ENCODE measurements at places on chromosomes 2 and 18.

- no peak for DNase-seq
Observed at GRCh38 chr2:166042768-166043390, 84.9 kb downstream of the SCN1A start.

GRCh38 chr2:233209117-233209532, 42.3 kb upstream of the ATG16L1 start:
- DNase-seq = no peak

DNA sequence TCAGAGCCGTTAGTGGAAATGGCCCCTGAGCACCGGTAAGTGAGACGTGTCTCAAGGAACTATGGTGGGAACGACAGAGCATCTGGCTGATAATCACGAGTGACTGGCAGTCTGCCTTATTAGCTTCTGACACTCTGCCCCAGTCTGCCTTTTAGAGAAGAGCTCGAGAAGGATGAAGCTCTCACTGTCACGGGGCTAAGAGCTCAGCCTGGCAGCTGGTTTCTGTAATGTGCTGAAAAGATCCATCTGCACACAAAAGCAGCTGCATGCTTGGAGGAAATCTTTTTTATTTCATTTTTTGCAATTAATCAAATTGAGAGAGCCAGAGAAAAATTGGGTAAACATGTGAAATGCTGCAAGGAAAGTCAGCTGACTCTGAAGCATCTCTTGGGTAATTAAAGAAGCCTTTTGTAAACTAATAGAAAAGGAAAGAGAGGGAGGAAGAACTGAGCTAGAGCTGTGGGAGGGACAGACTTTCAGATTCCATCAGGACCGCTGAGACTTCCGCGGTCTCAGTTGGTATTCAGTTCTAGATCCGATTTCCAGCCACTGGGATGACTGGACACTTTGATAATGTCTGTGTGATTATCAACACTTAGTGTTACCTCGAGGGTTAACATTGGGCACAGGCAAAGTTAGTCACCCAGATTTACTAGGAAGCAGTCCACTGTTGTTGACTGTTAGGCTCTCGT, 24.4 kb downstream of the MBP start:
- DNase-seq = no peak

DNA sequence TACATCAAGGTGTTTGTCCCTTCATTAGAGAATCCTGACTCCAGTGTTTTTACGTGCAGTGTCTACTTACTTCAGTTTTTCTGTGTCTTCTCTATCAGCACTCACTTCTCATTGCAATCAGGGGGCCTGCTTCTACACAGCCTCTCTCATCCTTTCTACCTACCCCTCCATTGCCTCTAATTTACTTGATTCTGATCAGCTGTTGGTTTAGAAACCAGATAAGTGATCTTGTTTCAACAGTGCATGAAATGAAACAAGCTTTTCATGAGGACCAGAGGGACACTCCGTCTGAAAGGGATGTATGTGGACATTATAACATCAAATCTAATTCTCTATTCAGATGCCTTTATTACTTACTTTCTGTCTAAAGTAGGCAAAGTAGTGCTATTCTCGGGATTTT, 136.9 kb downstream of the PRKCE start:
- DNase-seq = no peak

GRCh38 chr2:113910967-113911678, 21.2 kb downstream of the ACTR3 start:
- DNase-seq = no peak

GRCh38 chr2:124310671-124311070, 285.6 kb downstream of the CNTNAP5 start:
- DNase-seq = no peak

DNA sequence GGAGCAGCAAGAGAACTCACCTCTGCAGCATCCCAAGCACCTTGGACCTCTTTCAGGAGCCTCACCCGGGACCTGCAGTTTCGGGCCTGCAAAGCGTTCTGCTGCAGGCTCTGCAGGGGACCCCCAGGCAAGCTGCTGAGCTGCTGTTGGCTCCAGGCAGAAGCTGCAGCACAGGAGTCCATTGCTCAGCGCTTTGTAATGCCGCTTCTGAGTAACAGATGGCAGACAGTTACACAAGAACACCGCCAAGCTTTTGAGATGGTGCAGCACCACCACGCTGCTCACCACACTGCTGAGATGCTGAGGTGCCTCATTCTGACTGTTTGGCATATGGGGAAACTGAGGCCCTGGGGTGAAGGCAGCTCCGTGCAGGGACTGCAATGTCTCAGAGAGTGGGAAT, 1.9 kb upstream of the GALNT14 start:
- DNase-seq = no peak

DNA sequence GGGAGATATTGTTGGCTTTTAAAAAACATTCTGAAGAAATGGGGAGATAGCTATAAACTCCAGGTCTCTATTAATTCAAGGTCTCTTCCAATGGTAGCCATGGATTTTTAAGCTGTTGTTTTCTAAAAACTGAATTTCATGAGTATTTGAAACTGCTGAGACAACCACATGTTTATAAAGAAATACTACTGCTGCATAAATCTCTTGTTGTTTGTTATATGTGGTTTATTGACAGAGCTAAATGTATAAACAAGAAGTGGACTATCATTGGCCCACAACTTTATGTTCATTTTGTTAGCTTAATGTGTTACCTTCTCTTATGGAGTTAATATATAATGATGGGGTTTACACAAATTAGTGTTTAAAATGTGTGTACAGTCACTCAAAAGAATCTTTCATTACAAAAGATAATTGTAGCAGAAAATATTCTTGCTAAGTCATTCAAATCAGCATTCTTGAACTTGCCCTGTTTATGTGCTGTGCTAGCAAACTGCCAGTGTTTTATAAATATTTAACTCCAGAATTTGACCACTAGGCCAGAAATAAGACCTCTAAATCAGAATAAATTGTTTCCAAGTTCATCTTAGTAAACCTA, 242.1 kb downstream of the TMX3 start:
- no peak for DNase-seq

DNA sequence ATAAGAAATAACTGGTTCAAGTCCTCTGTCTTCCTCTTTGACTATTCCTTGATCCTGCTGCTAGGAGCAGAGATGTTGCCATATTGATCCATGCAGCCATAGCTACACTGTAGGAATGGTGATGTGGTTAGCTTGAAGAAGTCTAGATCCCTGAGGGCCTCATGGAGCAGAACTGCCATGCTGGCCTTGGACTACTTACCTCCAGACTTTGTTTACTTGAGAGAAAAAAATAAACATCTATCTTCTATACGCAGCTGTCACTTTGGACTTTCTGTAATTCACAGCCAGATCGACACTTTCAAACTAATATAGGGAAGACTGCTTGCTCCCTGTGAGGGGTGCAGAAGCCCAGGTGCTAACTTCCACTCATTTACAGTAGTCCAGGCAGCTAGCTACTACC, 84.5 kb upstream of the NFU1 start:
- no peak for DNase-seq
